ENCODE measurements at places on chromosomes 16 and 17.

DNA sequence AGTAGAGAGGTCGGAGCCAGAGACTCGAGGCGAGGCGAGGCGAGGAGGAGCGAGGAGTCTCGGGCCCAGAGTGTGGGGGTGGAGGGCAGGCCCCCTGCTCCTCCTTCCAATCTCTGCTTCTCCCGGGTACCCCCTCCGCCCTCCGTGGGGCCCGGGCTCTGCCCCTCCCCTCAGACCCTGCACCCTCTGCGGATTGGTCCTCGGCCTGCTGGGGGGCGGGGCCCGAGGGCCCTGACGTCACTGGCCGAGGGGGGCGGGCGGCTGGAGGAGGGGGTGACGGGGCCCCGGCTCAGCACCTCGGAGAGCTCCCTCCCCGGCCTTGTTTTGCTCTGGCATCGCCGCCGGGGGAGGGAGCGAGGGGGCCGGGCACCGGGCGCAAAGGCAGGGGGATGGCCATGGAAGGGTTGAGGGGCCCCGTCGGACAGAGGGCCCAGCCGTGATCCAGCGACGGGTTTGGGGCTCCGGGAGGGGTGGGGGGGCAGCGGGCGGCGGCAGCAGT is at the start of gene RUNDC3A:
Gene RUNDC3A, plus strand, starts transcription at position 282 of the 499 bp plus-strand sequence. CDS start 232 bp downstream, outside the sequence.
- H3K27ac ChIP-seq = peak within 1 kb of the TSS; percentile 44
- peaks cover 19% of the 10 kb centered on the region for H3K4me1 ChIP-seq
- H3K4me3 ChIP-seq = no peak within 1 kb of the TSS
- peak; percentile 97 for DNase-seq

DNA sequence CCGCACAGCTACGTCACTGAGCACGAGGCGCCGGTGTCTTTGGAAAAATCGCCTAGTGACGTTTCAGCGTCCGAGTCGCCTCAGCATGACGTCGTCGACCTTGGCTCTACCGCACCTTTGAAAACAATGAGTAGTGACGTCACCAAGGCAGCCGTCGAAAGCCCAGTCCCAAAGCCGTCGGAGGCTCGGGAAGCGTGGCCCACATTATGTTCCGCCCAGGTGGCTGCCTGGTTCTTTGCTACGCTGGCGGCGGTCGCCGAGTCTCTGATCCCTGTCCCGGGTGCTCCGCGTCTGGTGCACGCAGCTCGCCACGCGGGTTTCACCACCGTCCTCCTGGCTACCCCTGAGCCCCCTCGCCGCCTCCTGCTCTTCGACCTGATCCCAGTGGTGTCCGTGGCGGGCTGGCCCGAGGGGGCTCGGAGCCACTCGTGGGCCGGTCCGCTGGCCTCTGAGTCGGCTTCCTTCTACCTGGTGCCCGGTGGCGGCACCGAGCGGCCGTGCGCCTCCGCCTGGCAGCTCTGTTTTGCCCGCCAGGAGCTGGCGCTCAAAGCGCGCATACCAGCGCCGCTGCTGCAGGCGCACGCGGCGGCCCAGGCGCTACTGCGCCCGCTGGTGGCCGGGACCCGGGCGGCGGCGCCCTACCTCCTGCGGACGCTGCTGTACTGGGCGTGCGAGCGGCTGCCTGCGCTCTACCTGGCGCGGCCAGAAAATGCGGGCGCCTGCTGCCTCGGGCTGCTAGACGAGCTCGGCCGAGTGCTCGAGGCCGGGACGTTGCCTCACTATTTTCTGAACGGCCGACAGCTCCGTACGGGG is 1.5 kb downstream of the TMEM102 start:
- H3K4me3 ChIP-seq = peak overlapping the region; percentile 56
- DNase-seq = peak; percentile 96
- H3K27me3 ChIP-seq = peaks cover 25% of the 10 kb centered on the region
- H3K36me3 ChIP-seq = no peaks in the 10 kb centered on the region

DNA sequence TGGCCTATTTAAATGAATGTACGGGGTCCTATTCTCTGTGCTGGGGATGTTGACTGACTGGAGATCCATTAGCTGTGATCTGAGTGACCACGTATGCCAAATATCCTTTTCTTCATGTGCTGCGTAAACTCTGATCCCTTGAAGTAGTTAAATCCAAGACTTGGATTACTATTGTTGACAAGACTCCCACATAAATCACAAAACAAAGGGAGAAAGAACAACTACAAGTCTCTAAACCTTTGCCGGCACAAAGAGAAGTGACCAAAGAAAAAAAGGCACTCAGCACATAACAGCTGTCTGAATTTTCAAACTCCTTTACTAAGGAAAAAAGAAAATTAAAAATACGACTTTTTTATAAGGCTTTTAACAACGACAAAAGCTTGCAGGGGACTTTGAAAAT is 559.9 kb upstream of the CDH8 start:
- H3K27me3 ChIP-seq = no peaks in the 10 kb centered on the region
- H3K27ac ChIP-seq = no peak overlapping the region
- no peaks in the 10 kb centered on the region for H3K36me3 ChIP-seq
- DNase-seq = no peak
- H3K4me1 ChIP-seq = no peaks in the 10 kb centered on the region

- peak overlapping the region; percentile 53 for H3K27ac ChIP-seq
- peak overlapping the region; percentile 41 for H3K4me3 ChIP-seq
- DNase-seq = peak; percentile 46
- H3K36me3 ChIP-seq = no peaks in the 10 kb centered on the region
These were observed 641 bp downstream of the SBK1 start for GRCh38 chr16:28292731-28293600.

- no peaks in the 10 kb centered on the region for H3K4me1 ChIP-seq
- no peaks in the 10 kb centered on the region for H3K36me3 ChIP-seq
- no peak overlapping the region for H3K27ac ChIP-seq
- H3K27me3 ChIP-seq = no peaks in the 10 kb centered on the region
- H3K4me3 ChIP-seq = no peak overlapping the region
These were observed 279.7 kb downstream of the SLC39A11 start for GRCh38 chr17:72812823-72813222.

DNA sequence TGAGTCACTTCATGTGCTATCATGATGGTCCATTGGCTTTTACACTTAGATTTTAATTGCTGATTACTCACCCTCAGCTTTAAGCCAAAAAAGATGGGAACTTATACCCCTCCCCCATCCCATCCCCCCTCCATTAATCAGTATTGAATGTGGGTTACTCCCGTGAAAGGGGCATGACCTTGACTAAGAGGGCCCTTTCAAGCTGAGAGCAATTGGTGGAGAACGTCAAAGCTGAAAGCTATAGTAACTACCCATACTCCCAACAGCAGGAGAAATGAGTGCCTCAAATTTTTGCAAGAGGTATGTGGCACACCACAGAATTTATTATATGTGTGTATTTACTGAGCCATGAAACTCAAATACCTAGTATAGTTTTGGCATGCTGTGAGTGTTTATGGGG is 99.7 kb upstream of the CDH8 start:
- H3K36me3 ChIP-seq = no peaks in the 10 kb centered on the region
- no peaks in the 10 kb centered on the region for H3K4me1 ChIP-seq
- no peak for DNase-seq
- no peak overlapping the region for H3K4me3 ChIP-seq

DNA sequence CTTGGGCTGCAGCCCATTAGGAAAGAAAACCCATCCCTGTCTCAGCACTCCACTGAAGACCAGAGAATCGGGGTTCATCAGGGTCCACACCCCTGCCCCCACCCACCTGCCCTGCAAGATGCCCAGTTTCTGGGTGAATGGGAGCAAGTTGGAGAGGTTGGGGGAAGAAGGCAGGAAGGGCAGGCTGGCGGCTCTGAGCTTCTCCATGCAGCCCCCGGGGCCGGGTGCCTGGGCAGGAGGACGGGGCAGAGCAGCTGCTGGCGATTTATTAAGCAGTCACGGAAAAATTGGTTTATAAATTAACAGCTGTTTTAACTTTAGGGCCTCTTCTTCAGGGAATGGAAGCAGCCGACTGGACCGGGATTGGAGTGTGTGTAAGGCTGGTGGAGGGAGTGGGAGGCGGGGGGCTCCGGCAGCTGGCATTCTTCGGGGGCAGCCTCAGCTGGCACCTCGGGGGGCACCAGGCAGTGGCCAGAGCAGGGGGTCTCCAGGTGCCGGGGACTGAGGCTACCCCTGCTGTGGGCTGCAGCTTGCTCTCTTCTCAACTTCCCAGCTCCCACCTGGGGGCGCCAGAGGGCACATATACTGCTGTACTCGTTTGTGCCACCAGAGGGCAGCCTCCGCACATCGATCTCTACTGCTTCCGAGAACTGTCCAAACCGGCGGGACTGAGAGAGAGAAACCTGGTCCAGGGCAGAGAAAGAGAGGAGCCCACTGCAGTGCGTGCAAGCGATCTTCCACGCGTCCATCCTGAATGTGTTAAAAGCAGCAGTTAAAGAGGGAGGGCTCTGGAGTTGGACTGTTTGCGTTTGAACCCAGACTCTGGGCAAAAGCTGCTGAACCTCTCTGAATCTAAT is 5.0 kb upstream of the PPP1R1B start:
- H3K27me3 ChIP-seq = peaks cover 12% of the 10 kb centered on the region
- peak; percentile 81 for DNase-seq
- H3K27ac ChIP-seq = no peak overlapping the region
- no peaks in the 10 kb centered on the region for H3K36me3 ChIP-seq

DNA sequence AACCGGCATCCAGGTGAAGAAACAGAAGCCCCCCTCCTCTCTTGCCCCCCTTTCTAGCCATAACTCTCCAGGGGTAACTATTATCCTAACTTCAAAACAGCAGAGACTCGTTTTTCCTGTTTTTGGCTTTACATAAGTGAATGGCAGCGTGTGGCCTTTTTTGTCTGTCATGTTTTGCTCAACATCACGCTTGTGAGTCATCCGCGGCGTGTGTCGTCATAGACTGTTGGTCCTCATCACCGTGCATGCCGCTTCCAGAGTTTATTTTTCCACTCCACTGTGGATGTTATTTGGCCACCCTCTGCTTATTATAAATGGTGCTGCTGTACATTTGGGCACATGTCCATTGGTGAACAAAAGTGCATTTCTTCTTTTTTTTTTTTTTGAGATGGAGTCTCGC is 52.6 kb downstream of the ERN1 start:
- peak overlapping the region; percentile 74 for H3K27ac ChIP-seq
- H3K27me3 ChIP-seq = no peaks in the 10 kb centered on the region
- no peak overlapping the region for H3K4me3 ChIP-seq
- peaks cover 3% of the 10 kb centered on the region for H3K36me3 ChIP-seq
- DNase-seq = no peak
- H3K4me1 ChIP-seq = peaks cover 45% of the 10 kb centered on the region

DNA sequence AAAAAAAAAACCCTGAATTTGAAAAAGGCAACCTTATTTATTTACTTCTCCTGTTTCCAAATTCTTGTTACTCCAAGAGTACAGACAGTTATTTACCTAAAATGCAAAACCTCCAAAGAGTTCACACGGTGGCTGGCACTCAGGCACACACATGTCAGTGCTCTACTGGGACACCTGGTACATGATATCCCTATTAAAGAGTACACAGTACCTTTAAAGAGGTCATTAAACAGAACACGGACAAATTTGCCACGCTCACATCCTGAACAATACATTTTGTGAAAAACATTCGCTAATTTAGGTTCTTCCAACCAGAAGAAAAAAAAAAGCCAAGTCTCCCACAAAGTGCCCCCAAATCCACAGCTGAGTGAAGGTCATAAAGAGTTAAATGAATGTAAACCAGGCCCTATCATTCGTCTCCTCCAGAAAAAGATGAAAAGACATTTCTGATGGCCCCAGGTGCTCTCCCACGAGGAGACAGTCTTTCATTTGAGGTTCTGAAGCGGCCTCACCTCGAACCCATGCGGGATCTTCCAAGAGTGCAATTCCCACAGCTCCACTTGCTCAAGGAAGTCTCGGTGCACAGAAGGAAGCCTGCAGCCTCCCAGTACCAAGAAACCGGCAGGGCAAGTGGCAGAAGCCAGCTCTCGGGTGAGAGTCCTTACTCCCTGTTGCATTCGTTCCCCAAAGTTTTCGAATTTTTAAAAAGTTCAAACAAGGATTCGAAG is 993 bp downstream of the ERN1 start:
- no peaks in the 10 kb centered on the region for H3K36me3 ChIP-seq
- no peaks in the 10 kb centered on the region for H3K27me3 ChIP-seq
- H3K4me1 ChIP-seq = peaks cover 45% of the 10 kb centered on the region
- H3K27ac ChIP-seq = peak overlapping the region; percentile 97

DNA sequence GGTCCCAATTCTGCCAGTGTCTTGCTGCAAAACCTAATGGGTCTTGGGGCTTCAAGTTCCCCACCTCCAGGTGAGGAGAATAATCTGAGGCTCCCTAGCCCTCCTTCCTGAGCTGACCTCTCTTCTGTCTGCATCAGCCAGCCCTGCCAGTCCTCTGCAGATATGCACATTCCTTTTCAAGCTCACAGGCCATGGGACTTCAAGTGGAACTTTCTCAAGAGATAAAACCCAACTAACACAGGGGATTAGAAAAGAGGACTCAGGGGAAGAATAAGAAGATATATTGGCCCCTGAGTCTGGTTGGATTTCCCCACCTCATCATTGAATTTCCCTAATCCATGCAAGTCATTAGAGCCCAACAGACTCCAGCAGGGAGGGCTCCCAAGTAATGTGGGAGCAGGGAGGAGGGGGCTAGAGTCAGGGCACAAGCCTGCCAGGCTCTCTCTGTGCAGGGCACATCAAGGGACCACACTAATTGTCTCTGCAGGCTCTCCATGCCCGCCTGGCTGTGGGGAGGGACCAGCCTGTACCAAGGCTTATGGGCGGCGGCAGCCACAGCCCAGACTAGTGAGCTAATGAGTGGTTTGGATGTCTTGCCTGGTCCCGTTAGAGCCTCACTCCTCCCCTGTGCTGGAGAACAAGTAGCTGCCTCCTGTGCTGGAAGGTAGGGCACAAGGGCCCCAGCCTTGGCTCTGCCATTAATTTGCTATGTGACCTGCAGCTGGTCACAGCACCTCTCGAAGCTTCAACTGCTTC is 1.2 kb downstream of the KRT14 start:
- H3K36me3 ChIP-seq = no peaks in the 10 kb centered on the region
- no peak overlapping the region for H3K27ac ChIP-seq
- H3K27me3 ChIP-seq = no peaks in the 10 kb centered on the region
- no peak overlapping the region for H3K4me3 ChIP-seq
- no peak for DNase-seq

GRCh38 chr16:87531418-87531817 is 38.6 kb upstream of the ZCCHC14 start:
- H3K36me3 ChIP-seq = no peaks in the 10 kb centered on the region
- no peak overlapping the region for H3K27ac ChIP-seq
- DNase-seq = no peak
- no peaks in the 10 kb centered on the region for H3K27me3 ChIP-seq

DNA sequence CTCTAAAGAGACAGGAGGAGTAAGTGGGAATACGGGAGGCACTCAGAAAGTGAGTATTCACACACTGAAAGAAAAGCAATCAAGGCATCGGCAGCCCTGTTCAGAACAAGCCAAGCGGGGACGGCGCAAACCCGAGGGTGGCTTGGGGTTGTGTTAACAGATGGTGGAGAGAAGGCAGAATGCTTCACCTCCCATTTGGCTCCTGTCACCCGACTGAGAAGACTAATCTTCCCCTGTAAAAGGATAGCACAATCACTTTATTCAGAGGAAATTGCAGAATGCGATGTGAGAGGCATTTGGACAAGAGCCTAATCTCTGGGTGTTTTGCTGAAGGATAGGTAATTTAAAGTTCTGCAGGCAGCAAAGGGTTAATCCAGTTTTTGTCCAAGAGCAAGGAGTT is 119.3 kb upstream of the WSCD1 start:
- H3K4me3 ChIP-seq = no peak overlapping the region
- no peak for DNase-seq
- H3K27me3 ChIP-seq = no peaks in the 10 kb centered on the region
- H3K36me3 ChIP-seq = no peaks in the 10 kb centered on the region
- H3K4me1 ChIP-seq = no peaks in the 10 kb centered on the region

- H3K27ac ChIP-seq = no peak overlapping the region
- no peak for DNase-seq
- H3K27me3 ChIP-seq = peaks cover 7% of the 10 kb centered on the region
- peaks cover 28% of the 10 kb centered on the region for H3K4me1 ChIP-seq
- no peaks in the 10 kb centered on the region for H3K36me3 ChIP-seq
These were observed 1.1 kb downstream of the EPOP start for GRCh38 chr17:38673707-38674013.

GRCh38 chr16:14510581-14510938 is 119.5 kb downstream of the PARN start:
- DNase-seq = no peak
- H3K36me3 ChIP-seq = no peaks in the 10 kb centered on the region
- no peaks in the 10 kb centered on the region for H3K27me3 ChIP-seq
- no peak overlapping the region for H3K27ac ChIP-seq
- no peaks in the 10 kb centered on the region for H3K4me1 ChIP-seq
